ENCODE measurements at places on chromosomes 7 and 10. TPM values are rescaled to one million over a fixed set of nuclear protein-coding genes. Genes with fewer than 3 reads are reported as not detected.

GPR26 gene
- total RNA-seq: not detected

- no peaks in the 10 kb centered on the region for H3K27me3 ChIP-seq
- H3K4me3 ChIP-seq: no peak overlapping the region
- H3K27ac ChIP-seq: no peak overlapping the region
These were observed 427.6 kb downstream of the PHTF2 start for GRCh38 chr7:78226059-78226719.

DNA sequence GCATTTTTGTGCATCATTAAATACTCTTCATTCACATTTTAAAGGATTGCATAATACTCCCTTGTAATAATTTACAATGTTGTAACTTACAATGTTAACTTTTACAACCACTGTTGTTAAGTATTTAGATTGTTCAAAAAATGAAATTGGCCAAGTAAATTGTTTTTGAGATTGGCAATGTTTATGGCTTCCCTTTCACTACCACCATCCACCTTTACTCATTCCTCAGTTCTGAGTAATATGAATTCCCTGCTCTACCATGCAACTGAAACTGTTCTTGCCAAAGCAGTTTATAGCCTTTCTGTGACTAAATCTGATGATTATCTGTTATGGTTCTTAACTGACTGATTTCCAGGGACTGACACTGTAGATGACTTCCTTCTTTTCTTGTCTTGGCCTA is 80.5 kb upstream of the TMEM106B start:
- DNase-seq: no peak
- no peak overlapping the region for H3K4me3 ChIP-seq
- no peaks in the 10 kb centered on the region for H3K36me3 ChIP-seq
- no peaks in the 10 kb centered on the region for H3K4me1 ChIP-seq
- no peaks in the 10 kb centered on the region for H3K27me3 ChIP-seq

- peak; percentile 52 for DNase-seq
- H3K27ac ChIP-seq: no peak within 1 kb of the TSS
These were observed at the start of gene DLX6 for GRCh38 chr7:97005183-97006054. DLX6 (plus strand) TSS chr7:97005553; CDS start chr7:97005978, 425 bp downstream.

- no peaks in the 10 kb centered on the region for H3K4me1 ChIP-seq
- no peaks in the 10 kb centered on the region for H3K36me3 ChIP-seq
- H3K4me3 ChIP-seq: no peak overlapping the region
- H3K27me3 ChIP-seq: no peaks in the 10 kb centered on the region
These were observed 222.6 kb upstream of the PPP1R3A start for GRCh38 chr7:114141415-114141814.

DNA sequence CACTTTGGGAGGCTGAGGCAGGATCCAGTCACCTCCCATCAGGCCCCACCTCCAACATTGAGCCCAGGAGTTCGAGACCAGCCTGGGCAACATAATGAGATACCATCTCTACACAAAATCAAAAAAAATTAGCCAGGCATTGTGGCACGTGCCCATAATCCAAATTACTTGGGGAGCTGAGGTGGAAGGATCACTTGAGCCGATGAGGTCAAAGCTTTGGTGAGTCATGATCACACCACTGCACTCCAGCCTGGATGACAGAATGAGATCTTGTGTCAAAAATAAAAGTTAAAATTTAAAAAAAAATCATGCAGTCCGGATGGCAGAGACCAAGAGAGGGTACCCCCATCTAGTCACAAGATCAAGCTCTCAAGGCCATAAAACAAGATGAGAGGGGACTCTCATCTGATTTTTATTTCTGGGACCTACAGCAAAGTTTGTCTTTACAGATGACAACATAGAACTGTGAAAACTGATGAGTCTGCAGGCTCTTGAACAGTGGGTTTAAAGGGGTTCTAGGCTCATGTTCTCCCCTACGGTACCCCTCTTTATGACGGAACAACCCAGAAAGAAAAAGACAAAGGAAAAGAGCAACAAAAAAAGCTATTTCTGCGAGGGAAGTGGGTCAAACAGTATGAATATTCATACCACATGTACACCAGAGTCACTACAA is 28.9 kb upstream of the CREB3L2 start:
- H3K27ac ChIP-seq: no peak overlapping the region
- DNase-seq: no peak
- H3K4me1 ChIP-seq: no peaks in the 10 kb centered on the region
- no peaks in the 10 kb centered on the region for H3K36me3 ChIP-seq

- H3K36me3 ChIP-seq: no peaks in the 10 kb centered on the region
- peak overlapping the region; percentile 89 for H3K4me3 ChIP-seq
- no peak for DNase-seq
- H3K4me1 ChIP-seq: no peaks in the 10 kb centered on the region
- H3K27ac ChIP-seq: peak overlapping the region; percentile 99
- no peaks in the 10 kb centered on the region for H3K27me3 ChIP-seq
These were observed 570 bp downstream of the TBC1D12 start for GRCh38 chr10:94402843-94403379.

GRCh38 chr10:19077276-19077675 is 28.7 kb downstream of the MALRD1 start:
- H3K36me3 ChIP-seq: no peaks in the 10 kb centered on the region
- no peaks in the 10 kb centered on the region for H3K4me1 ChIP-seq
- no peak overlapping the region for H3K4me3 ChIP-seq
- no peak for DNase-seq
- H3K27me3 ChIP-seq: no peaks in the 10 kb centered on the region

DNA sequence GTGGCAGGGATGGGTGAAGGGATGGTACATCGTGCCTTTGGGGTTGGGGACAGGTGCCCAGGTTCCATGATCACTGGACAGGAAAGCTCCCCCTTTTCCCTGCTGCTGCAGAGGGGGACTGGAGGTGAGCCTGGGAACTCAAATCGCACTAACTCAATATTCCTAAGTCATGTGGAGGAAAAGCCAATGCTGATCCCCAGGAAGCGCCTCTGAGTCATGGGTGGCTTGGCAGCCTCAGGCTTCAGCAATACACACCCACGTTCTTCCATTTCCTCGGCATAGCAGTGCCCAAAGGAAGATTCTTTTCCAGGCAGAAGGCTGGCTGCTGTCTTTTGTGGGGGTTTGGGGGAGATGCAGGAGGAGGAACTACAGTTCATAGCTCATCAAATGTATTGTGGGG is 165.8 kb downstream of the CCDC3 start:
- no peaks in the 10 kb centered on the region for H3K4me1 ChIP-seq
- H3K36me3 ChIP-seq: no peaks in the 10 kb centered on the region
- no peak for DNase-seq
- no peak overlapping the region for H3K27ac ChIP-seq

DNA sequence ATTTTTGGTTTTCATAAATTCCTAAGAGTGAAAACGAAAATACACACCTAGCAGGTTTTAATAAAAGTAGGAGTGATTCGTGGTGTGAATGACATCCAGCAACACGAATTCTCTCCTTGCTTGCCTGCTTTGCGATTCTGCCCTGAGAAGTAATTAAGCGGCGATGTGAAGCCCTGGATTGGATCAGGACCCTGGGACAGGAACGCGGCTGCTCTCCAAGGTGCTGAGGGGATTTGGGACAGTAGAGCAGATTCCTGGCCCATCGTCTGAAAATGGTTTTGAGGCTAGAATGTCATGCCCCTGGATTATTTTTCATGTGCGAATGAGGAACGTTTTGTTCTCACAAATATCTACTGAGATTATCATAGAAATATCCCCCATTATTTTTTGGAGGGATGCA is 7.8 kb downstream of the NPS start:
- H3K4me3 ChIP-seq: no peak overlapping the region
- no peak overlapping the region for H3K27ac ChIP-seq
- H3K4me1 ChIP-seq: no peaks in the 10 kb centered on the region
- no peaks in the 10 kb centered on the region for H3K36me3 ChIP-seq
- DNase-seq: no peak

DNA sequence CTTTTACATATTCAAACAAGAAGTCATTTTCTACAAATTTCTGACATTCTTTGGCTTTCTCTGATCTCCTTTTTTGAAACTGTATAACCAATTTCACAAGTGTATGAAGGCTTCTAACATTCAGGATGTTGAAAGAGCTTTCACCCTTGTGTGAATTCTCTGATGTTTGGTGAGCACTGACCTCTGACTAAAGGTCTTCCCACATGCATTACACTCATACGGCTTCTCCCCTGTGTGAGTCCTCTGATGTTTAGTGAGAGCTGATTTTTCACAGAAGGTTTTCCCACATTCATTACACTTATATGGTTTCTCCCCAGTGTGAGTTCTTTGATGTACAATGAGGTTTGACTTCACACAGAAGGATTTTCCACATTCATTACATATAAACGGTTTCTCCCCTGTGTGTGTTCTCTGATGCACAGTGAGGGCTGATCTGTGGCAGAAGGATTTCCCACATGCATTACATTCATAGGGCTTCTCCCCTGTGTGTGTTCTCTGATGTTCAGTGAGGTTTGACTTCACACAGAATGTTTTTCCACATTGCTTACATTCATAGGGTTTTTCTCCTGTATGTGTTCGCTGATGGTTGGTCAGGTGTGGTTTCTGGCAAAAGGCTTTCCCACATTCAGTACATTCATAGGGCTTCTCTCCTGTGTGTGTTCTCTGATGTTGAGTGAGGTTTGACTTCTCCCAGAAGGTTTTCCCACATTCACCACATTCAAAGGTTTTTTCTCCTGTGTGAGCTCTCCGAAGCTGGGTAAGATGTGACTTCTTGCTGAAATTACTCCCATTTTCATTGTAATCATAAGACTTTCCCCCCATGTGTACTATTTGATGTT is 25.7 kb downstream of the ZNF248 start:
- H3K4me1 ChIP-seq: no peaks in the 10 kb centered on the region
- H3K27ac ChIP-seq: no peak overlapping the region
- H3K27me3 ChIP-seq: no peaks in the 10 kb centered on the region
- H3K36me3 ChIP-seq: peaks cover 10% of the 10 kb centered on the region

- H3K4me1 ChIP-seq: no peaks in the 10 kb centered on the region
- H3K27me3 ChIP-seq: no peaks in the 10 kb centered on the region
- H3K36me3 ChIP-seq: no peaks in the 10 kb centered on the region
- H3K27ac ChIP-seq: no peak overlapping the region
- H3K4me3 ChIP-seq: no peak overlapping the region
These were observed 48.1 kb upstream of the GATA3 start for GRCh38 chr10:8006274-8006999.

EBF3 gene
- total RNA-seq: 0.80 TPM

JCAD gene
- total RNA-seq: 23.5 TPM

GRCh38 chr10:13684252-13684791 is 97.6 kb downstream of the PRPF18 start:
- H3K36me3 ChIP-seq: no peaks in the 10 kb centered on the region
- H3K4me3 ChIP-seq: no peak overlapping the region
- H3K27me3 ChIP-seq: no peaks in the 10 kb centered on the region
- peak; percentile 36 for DNase-seq
- no peaks in the 10 kb centered on the region for H3K4me1 ChIP-seq
- peak overlapping the region; percentile 66 for H3K27ac ChIP-seq

DNA sequence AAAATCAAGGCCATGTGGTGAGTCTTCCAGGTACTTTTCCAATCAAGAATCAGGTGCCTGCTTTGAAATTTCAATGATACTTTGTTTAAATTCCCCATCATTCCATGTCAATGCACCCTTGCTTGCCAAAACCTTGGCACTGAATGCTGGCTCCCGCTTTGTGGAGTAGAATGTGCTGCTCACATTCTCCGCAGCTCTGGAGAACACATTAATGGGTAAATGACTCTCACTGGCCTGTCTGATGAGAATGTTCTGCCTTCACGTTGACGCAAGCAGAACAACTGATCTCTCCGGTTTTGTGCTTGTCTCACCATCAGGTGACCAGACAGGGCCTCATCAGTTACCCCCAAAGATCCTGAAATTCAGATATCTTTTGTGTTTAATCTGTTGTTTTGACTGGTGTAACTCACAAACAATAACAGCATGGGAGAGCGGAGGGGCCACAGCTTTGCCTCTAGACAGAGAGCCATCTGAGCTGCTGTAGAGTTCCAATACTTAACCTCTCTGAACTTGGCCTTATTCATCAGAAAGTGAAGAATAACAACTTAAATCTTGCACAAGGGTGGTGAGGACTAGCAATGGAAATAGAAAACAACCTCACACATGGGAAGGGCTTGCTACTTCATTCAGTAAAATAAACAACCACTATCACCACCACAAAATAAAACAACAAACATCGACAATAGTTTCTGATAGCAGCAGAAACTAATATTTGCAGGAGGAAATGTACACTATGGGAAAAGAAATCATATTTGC is 276.9 kb upstream of the IGFBP3 start:
- H3K4me3 ChIP-seq: no peak overlapping the region
- H3K36me3 ChIP-seq: no peaks in the 10 kb centered on the region
- DNase-seq: no peak
- H3K27ac ChIP-seq: no peak overlapping the region
- no peaks in the 10 kb centered on the region for H3K4me1 ChIP-seq
- H3K27me3 ChIP-seq: no peaks in the 10 kb centered on the region

DNA sequence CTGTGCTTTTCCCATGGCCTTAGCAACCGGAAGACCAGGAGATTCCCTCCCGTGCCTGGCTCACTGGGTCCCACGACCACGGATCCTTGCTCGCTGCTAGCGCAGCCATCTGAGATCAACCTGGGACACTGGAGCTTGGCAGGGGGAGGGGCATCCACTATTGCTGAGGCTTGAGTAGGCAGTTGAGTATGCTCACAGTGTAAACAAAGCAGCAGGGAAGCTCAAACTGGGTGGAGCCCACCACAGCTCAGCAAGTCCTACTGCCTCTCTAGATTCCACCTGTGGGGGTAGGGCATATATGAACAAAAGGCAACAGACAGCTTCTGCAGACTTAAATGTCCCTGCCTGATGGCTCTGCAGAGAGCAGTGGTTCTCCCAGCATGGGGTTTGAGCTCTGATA is 697.0 kb downstream of the SORCS1 start:
- H3K27me3 ChIP-seq: no peaks in the 10 kb centered on the region
- no peaks in the 10 kb centered on the region for H3K4me1 ChIP-seq
- H3K36me3 ChIP-seq: no peaks in the 10 kb centered on the region
- no peak overlapping the region for H3K4me3 ChIP-seq
- no peak for DNase-seq

GRCh38 chr7:51090411-51090810 is 226.2 kb downstream of the COBL start:
- no peaks in the 10 kb centered on the region for H3K36me3 ChIP-seq

DNA sequence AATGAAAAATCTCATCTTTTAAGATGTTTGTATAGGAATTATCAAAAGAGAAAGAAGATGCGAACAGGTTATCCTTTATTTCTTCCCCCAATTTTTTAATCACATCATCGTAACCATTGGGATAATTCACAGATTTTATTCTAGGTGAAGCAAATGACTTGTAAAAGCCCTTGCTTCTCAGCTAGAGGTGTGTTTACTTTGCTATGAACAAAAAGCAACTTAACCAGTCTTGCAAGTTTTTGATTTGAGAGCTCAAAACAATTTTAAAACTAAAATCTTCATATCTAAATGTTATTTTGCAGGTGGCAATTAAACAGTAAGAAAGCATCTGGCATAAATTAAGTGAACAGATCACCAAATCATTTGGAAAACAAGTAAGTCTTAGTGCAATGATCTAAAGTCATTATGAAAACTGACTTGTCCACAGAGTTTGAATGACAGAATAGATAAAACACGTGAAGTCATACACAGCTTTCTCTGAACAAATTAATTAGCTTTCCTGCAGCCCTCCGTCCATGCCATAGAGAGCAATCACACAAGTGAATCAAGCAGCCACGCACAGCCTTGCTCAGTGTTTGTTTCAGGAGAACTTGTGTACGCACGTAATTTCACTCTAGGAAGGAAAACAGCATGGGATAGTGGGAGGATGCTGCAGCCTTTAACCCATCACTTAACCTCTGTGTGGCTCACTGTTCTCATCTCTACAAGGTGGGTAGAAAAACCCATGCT is 85.0 kb upstream of the ZNF800 start:
- H3K4me1 ChIP-seq: no peaks in the 10 kb centered on the region
- no peaks in the 10 kb centered on the region for H3K36me3 ChIP-seq
- no peaks in the 10 kb centered on the region for H3K27me3 ChIP-seq
- H3K4me3 ChIP-seq: no peak overlapping the region
- no peak overlapping the region for H3K27ac ChIP-seq
- no peak for DNase-seq
